Brain (organoid and tissue), 16 donors: ENCODE measurements at places on chromosomes 5 and 9.

DNA sequence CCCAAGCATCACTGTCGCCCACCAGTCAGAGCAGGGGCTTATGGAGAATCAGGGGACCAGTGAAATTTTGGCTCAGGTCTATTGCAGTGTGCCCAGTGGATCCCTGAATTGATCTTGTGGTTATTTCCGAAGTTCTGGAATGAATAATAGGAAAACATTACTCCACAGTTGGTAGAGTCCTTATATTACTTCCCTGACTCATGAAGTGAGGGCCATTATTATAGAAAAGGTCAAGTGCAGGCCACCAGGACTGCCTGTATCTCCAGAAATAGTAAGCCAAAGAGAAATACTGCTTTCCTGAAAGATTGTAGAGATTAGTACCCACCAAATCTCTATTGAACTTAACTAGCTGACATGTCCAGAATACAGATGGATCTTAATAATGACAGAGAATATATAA is 335.0 kb downstream of the NPR3 start:
- no peak for DNase-seq

DNA sequence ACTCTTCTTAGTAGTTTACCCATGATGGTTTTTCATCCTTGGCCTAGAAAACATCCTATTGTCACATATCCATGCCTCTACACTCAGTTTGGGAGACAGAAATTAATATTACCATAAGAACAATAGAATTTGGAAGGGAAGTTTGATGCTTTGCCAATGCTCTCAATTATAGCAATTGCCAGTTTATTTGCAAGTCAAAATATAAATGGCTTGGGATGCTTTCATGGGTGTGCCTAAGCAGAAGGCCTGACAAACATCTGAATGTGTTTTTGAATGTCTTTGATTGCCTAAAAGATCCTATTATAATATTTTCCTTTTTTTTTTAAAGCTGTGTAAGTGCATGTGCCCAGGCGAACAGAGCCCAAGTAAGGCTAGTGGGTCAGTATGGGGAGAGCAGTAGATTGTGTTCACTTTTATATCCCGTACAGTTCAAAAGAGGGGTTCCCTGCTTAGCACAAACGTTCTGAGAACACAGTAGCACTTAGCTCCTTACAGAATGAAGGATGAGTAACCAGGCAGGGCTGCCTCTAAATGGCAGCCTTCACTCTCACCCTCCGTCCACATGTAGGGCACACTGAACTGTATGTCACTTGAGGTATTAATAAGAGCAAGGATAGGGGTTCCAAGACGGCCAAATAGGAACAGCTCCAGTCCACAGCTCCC is 56.0 kb upstream of the AGXT2 start:
- no peak for DNase-seq

GRCh38 chr5:93741136-93741811 is at the start of gene POU5F2:
POU5F2 (minus strand) TSS chr5:93741600; CDS start chr5:93741563, 37 bp downstream.
- no peak for DNase-seq

DNA sequence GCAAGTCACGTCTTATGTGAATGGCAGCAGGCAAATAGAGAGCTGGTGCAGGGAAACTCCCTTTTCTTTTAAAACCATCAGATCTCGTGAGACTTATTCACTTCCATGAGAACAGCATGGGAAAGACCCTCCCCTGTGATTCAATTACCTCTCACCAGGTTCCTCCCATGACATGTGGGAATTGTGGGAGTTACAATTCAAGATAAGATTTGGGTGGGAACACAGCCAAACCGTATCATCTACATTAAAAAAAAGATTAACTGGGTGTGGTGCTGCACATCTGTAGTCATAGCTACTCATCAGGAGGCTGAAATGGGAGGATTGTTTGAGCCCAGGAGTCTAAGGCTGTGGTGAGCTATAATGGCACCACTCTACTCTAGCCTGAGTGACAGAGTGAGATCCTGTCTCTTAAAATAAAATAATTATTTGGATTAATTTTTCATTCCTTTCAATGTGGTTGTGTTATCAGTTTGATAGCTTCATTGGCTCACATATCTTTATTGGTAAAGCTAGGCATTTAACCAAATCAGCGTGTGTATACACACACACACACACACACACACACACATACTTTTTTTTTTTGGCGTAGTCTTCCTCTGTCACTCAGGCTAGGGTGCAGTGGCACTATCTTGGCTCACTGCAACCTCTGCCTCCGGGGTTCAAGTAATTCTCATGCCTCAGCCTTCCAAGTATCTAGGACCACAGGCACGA is 21.8 kb downstream of the DENND4C start:
- DNase-seq = no peak

GRCh38 chr9:100639854-100640253 is 62.0 kb downstream of the CAVIN4 start:
- DNase-seq = peak; percentile 67

DNA sequence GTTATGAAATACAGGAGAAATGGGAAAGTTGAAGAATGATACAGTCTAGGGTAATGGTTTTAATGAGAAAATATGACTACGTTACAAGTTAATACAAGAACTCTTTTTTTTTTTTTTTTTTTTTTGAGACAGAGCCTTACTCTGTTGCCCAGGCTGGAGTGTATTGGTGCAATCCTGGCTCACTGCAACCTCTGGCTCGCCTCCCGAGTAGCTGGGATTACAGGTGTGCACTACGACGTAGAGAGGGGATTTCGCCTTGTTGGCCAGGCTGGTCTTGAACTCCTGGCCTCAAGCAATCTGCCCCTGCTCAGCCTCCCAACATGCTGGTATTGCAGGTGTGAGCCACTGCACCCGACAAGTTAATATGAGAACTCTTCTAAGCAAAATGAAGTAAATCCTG is 77.1 kb upstream of the SELENOP start:
- no peak for DNase-seq

GRCh38 chr9:38281917-38282316 is 110.6 kb upstream of the ALDH1B1 start:
- DNase-seq = no peak

DNA sequence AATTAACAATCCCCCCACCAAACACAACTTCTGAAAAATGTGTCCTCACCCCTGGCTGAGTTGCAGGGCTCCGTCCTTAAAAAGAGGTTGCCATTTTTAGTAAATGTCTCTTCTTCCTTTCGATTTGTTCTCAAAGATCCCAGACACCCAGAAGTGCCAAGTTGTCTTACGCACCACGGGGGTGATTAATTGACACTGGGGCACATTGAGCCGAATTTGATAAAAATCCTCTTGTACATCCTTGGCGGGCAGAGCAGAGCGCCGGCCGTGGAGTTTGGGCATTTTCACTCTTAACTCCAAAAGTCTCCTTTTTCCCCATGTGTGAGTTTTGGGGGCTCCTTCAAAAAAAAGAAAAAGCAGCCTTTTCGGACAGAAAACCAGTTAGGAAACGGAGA is 4.5 kb downstream of the LMX1B start:
- DNase-seq = peak; percentile 64

GRCh38 chr5:579211-579610 is 32.9 kb upstream of the CEP72 start:
- no peak for DNase-seq

- DNase-seq = no peak
Measured at GRCh38 chr5:67098656-67099055, 97.9 kb downstream of the CD180 start.

- no peak for DNase-seq
Measured at GRCh38 chr5:142979636-142980035, 209.5 kb downstream of the ARHGAP26 start.

GRCh38 chr5:39394946-39395345 is 29.8 kb downstream of the DAB2 start:
- no peak for DNase-seq

GRCh38 chr5:124660229-124661093 is 86.0 kb downstream of the ZNF608 start:
- DNase-seq = no peak

- no peak for DNase-seq
Measured at GRCh38 chr9:89810431-89810830, 205.6 kb downstream of the GADD45G start.

DNA sequence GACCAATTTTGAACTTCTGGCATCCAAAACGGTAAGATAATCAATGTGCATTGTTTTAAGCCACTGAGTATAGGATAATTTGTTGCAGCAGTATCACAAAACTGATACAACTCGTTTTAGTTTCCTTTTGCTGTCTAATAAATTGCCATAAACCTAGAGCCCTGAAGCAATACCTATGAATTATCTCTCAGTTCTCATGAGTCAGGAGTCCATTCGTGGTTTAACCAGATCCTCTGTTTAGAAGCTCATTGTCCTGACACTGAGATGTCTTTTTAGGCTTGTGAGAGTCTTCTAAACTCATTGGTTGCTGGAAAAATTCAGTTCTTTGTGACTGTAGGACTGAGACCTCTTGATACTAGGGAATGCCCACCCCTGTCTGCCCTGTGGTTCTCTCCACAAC is 262.9 kb downstream of the SEMA5A start:
- no peak for DNase-seq

DNA sequence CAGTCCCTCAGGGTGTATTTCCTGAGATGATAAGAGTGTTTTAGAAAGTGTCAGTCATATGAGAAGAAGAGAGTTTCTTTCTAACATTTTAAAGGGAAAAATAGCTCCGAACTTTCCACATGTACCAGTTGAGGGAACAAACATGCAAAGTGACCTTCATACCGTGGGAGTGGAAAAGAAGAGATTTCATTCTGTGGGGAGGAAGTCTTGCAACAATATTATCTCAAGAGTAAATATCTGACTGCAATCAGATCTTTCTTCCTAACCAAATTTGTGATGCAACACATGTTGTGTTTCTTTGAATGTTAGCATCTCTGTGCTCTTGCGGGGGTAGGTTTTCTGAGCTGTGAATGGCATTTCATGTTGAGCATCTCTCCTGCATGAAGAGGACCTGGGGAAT is 30.6 kb downstream of the ANKRD55 start:
- no peak for DNase-seq

GRCh38 chr9:126684345-126684744 is 70.6 kb downstream of the LMX1B start:
- DNase-seq = no peak

DNA sequence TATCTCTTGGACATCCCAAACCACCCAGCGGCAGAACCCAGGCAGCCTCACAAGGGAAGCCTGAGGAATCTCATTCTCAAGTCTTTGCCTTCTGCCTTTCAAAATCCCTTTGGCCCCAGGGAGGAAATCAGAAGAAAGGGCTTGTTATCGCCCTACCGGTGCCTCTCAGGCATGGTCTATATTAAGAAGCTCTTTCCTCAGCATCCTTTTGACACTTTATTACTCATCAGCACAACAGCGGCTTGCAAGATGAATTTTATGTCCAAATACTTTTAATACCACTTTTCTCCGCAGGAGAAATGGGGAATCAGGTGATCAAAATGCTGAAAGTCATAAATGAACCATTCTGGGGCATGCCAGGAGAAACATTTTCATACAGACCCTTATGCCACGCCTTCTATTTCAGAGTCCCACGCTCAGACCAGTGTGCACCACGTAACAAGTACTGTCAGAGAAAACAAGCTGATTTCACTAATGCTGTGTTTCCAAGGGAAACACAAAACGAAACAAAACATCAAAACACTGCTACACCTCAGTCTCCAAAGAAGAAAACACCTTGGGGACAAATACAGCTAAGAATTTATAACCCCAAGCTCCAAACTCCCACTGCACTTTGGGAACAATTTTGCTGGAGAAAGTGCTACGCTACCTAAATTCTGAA is 30.0 kb downstream of the RAPGEF1 start:
- no peak for DNase-seq

DNA sequence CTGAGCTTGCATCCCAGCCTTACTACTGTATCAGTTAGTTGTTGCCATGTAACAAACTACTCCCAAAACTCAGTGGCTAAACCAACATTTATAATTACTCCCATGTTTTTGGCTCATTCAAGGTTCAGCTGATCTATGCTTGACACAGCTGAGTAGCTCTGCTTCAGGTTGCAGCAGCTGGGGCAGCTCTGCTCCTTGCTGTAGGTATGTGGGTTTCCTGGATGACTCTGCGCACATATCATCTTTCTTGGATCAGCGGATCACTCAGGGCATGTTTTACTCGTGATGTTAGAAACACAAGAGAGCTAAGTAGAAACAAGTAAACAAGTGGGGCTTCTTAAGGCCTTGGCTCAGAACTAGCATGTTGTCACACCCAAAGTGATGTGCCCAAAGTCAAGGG is 15.1 kb downstream of the TEK start:
- no peak for DNase-seq

- DNase-seq = no peak
Measured at GRCh38 chr5:95090774-95091173, 194.1 kb downstream of the MCTP1 start.
